Activated CD4-positive, alpha-beta T cell treated with anti-CD3 and anti-CD28 coated beads for 36 hours (primary cell): ENCODE measurements at places on chromosomes 1 and 21.

- no peak for DNase-seq
Measured at GRCh38 chr1:240192851-240193250, 101.2 kb downstream of the FMN2 start.

- DNase-seq: no peak
Measured at GRCh38 chr1:4045397-4046010, 145.4 kb upstream of the C1orf174 start.

- no peak for DNase-seq
Measured at GRCh38 chr1:71228241-71228640, 147.4 kb upstream of the ZRANB2 start.

- DNase-seq: no peak
Measured at GRCh38 chr1:94122201-94122970, 1.4 kb upstream of the ABCA4 start.

DNA sequence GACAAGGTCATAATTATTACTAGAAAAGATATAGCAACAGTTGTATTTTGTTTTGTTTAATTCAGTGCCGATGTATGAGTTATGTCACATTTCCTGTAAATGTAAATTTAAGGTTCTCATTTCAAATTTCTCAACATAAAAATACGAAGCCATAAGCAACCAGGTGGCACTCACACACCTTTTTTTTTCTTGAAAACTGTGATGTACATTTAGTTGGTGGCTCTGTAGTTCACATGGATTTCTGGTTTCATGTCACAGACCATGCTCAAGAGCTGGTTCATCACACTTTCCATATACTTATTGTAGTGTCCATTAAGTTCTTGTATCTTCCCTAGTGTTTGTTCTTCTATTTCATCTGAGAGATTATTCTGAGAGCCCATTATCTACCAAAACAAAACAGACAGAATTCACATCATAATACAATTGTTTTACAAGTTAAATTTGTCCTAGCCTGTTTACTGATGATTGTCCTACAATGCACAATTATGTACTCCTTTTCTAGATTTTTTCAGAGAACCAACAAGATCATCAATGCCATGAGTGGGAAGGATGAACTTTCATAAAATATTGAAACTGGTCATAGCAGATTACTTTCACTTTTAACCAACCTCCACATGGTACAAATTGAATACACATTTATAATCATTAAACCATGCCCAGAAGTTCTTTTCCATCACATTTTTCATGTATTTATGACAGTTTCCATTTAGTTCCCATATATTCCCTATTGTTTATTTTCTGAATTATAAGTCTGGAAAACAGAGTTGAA lies 17.1 kb downstream of the ATP6V1G3 start:
- DNase-seq: peak; percentile 12
